ENCODE measurements at places on chromosomes 13 and 19. TPM values are rescaled to one million over a fixed set of nuclear protein-coding genes. Genes with fewer than 3 reads are reported as not detected.

KLHL1 gene
- not detected for total RNA-seq

CEACAM20 gene
- total RNA-seq, result not detected

DIRAS1 gene
- total RNA-seq, result 0.23 TPM

CBY2 gene
- not detected for total RNA-seq

GJA3 gene
- total RNA-seq, result not detected

MISP gene
- not detected for total RNA-seq

PALM gene
- total RNA-seq, result not detected

OLFM4 gene
- not detected for total RNA-seq
